ENCODE measurements at places on chromosomes 2 and 18.

DNA sequence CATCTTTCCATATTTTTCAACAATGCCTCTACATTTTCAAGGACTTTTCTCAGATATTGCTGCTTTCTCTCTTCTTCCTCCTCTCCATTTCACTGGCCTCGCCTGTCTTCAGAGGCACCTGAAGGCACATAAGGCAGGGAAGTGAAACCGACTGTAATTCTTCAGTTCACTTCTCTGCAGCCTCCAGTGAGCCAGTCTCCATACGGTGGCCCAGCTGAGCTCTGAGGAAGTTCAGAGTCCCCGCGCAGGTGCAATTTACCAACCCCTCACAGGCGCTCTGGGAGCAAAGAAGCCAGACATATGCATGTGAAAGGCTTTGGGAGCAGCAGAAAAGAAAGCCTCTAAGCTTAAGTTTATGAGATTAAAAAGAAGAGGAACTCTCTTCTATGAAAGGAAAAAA is 12.4 kb downstream of the KLHL14 start:
- no peak for DNase-seq

DNA sequence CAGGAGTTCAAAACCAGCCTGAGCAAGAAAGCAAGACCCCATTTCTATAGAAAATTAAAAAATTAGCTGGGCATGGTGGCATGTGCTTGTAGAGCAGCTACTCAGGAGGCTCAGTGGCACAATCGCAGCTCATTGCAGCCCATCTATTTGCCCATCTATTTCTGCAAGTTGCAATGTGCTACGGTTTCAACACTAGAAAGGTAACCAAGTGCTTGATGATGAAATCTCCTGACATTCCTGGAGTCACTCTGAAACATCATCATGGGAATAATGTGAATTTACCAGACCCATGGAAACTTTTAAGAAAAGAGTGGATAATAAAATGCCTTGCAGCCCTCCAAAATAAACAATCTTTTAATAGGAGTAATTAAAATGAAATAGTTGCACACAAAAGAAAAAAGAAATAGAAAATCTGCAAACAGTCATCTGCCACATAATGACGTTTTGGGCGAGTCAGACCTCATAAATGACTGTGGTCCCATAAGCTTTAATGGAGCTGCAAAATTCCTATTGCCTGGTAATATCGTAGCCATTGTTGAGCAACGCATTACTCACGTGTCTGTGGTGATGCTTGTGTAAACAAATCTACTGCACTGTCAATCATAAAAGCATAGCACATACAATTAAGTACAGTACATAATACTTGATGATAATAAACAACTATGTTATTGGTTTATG is 46.6 kb upstream of the AMMECR1L start:
- DNase-seq = peak; percentile 83

GRCh38 chr18:26386441-26386840 is 160.2 kb downstream of the TAF4B start:
- DNase-seq = no peak

DNA sequence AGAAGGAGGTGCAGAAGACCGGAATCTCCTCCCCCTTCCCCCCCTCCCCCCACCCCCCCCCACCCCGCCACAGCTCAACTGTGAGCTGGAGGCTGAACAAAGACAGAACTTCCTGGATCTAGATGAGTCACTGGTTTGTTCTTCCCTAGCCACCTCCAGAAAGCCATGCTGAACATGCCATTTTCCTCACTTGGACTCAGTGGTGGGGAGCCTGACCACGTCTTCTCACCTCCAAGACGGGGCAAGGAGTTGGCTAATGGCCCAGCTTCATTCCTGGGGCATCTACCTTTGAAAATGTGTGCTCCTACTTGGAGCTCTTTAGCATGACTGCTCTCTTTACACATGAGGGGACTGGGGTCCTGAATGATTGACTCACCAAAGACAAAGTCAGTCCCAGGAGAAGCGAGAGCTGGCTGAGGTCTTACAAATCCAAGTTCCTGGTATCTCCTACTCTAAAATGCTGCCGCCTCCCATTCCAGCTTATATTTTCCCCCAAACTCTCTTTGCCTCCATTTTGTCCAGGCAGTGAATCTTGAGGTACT is 22.6 kb upstream of the FZD5 start:
- DNase-seq = peak; percentile 14

GRCh38 chr2:82790206-82791021 is 1668.7 kb downstream of the SUCLG1 start:
- peak; percentile 33 for DNase-seq

GRCh38 chr18:3451989-3452749 is 2.2 kb downstream of the TGIF1 start:
- DNase-seq = no peak

DNA sequence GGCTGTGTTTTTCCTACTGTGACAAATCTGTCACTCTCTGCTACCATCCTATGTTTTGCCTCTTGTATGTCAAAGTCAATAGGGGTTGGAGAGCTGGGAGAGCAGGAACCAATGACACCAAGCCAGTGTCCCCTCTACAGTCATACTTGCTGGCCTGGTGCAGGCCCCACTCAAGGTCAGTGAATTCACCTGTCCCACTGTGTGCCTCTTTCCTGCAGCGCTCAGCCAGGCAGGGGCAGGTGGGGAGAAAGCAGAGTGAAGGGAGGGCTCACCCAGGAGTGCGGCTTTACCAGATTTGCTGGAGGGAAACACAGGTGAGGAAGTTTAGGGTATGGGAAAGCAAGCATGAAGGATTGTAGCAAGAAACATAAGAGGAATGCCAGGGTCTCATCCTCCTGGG is 114.5 kb downstream of the GYPC start:
- DNase-seq = no peak

GRCh38 chr18:73981796-73982195 is 165.8 kb downstream of the FBXO15 start:
- no peak for DNase-seq

DNA sequence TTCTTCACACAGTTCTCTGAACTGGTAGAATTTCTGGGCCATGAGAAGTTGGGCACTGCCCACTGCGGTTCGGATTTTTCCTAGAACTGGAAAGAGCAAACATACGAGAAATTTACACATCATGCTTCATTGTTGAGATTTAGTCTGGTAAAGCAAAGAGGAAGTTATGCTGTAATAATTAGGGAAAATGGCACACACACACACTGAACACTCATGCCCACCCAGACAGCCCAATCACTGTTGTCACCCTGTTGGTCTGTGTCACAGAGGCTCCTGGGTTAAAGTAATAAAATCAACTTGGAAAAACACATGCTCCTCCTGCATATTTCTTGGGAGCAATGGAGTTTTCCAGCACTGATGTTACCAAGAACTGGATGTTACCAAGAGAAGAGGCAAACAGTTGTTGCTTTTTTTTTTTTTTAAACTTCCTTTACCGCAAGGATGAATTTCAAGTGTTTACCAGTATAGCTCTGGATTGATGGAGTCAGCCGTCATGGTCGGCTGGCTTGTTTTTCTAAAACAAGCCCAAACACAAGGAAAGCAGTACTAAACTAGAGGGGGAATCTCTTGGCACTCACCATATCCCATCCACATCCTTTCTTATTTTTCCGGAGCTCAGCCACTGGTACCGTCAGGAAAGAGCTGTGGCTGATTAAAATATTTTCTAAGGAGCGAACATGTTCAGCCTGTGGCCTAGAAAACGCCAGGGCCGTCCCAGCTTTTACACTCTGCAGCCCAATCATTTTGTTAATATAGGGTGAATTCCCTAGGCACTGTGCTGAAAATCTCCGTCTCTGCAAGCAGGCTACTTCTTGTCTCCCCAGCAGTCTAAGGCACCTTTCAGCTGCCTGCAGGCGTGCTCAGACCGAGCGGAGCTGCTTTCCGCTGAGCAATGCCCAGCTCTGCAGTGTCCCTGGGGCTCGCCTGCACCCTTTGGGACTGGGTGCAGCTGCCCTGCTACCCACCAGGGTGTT is 58.9 kb downstream of the TGIF1 start:
- no peak for DNase-seq

GRCh38 chr2:205352593-205352992 is 329.7 kb upstream of the NRP2 start:
- DNase-seq = peak; percentile 31

GRCh38 chr18:78868330-78869316 is 111.0 kb upstream of the SALL3 start:
- DNase-seq = no peak

- DNase-seq = no peak
These were observed 127.1 kb downstream of the ANKRD30BL start for GRCh38 chr2:132034646-132035045.

GRCh38 chr2:149160701-149161217 is 122.3 kb downstream of the LYPD6B start:
- no peak for DNase-seq

DNA sequence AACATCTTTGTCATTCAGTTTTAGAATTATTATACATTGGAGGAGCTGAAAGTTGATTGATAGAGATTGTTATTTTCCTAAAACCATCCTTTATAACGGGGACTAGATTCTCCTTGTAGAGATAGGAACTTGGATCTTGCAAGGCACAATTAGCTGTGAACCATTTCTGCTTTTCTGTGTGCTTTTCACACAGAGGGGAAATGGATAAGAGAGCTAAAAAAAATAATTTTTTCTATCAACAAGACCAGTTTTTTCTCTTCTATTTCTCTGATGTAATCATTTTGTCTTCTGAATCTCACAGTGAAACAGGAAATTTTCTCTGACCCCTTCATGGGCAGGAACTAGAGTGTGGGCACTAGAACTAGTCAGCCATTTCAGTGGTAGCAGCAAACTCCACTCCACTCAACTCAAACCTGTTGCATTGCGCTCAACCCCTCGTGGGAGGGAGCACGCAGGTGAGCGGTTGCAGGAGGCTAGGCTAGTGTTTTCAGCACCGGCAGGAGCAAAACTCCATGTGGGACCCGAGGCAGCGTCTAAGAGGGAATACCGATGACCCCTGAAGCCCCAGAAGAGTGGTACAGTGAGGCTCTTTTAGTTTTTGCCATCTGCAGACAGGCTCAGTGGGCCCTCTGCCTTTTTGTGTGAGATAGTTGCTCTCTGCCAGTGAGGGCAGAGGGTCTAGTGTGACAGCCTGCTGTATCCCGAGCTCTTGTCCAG is 24.0 kb upstream of the SLC39A10 start:
- no peak for DNase-seq

DNA sequence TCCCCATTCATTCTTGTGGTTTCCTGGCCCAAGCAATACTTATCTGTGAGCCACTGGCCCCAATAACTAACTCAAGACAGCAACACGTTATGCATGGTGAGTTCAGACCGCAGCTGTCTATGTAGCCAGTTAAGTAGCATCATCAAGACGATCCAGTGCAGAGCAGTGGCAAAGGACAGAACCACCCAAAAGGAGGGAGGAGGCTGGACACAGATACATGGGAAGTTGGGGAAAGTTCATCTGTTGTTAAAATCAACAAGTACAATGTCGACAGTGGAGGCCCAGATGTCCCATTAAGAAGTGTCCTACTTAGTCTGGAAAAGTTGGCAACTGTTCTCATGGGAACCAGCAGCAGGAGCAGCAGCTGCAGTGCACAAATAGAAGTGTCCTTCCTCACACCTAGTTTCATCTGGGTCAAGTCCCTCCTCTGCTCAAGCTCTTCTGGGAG is 106.9 kb upstream of the THOC1 start:
- DNase-seq = no peak

All from HS-5 (cell line).